ENCODE measurements at places on chromosomes 11 and 22.

DNA sequence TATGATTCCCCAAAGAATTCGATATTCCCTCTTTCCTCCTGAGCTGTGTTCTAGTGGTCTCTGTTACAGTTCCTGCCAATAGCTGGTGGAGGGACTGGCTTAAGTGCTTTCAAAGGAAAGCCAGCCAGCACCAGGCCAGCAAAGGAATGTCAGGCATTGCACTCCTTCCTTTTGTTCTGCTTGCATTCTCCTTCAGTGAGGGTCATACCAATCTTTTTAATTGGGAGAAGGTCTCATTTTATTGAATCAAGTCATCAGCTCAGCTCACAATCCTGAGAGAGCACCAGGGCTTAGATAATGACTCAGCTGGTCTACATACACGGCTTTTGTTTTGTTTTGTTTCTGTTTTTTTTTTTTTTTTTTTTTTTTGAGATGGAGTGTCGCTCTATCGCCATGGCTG is 222.9 kb downstream of the NAV2 start:
- DNase-seq: no peak

DNA sequence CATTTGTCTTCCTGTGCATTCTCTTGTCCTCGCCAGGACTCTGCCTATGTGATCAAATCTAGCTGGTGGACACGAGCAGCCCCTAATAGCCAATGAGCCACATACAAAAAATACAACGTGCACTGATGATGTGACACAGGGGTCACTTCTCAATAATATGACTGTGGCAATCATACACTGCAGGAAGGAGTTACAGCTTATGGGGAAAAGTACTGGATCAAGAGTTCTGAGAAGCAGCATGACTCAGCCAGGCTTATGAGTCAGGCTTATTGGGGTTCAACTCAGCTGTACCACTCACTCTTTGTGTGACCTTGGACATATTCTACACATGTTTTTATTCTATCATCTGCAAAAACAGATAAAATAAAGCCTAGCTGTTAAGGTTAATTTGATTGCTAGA is 889.4 kb upstream of the TENM4 start:
- DNase-seq: no peak

DNA sequence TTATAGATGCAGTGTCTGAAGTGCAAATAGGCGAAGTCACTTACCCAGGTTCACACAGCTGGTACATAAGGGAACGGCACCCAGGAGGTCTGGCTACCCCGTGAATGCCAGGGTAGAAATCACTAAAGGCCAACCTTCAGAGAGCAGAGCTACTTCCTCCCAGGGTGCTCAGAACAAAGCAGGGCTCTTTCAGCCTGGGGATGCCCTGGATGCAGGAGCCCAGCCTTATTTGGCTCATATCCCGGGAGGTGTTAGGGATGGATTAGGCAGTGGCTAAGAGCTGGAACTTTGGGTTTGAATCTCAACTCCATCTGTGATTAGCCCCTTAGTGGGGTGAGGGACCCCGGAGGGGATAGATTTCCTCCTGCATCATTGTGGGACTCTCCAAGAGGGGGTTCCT is 33.1 kb upstream of the ASPHD2 start:
- peak; percentile 70 for DNase-seq

DNA sequence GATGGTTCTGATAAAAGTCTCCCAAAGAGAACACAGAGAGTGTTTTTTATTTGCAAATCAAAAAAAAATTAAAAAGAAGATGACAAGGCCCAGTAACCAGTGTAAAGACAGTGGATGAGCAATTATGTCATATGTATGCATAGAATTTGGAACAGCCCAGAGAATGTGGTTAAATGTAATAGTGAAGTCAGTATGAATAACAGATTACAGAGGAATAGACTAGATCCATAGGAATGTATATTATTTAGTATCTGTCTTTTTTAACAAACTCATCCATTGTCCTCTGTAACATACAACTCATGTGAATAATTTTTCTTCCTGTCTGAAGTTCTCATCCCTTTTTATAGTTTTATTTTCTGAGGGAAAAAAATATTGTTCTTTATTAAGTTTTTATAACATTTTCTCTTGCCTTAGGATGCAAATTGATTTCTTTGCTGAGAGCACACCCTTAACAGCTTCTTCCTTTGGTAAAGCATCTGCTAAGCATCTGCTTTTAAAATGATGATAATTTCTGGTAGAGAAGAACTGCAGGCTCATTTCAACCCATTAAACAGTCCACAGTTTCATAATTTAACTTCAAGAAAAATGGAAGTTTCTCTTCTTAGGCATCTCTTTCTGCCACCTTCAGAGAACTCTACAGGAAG is 266.5 kb upstream of the MTNR1B start:
- DNase-seq: no peak

- no peak for DNase-seq
These were observed 1104.8 kb downstream of the DLG2 start for GRCh38 chr11:84522331-84522730.
